ENCODE measurements at places on chromosomes 7 and 10. TPM values are rescaled to one million over a fixed set of nuclear protein-coding genes. Genes with fewer than 3 reads are reported as not detected.

The DDX50 gene
- polyA plus RNA-seq, result 37.0 TPM

GRCh38 chr7:36083626-36084380, 69.3 kb upstream of the EEPD1 start:
- H3K27ac ChIP-seq, result no peak overlapping the region
- H3K4me1 ChIP-seq, result peaks cover 13% of the 10 kb centered on the region
- no peak for DNase-seq

The GIMAP2 gene
- polyA plus RNA-seq, result 9.3 TPM

DNA sequence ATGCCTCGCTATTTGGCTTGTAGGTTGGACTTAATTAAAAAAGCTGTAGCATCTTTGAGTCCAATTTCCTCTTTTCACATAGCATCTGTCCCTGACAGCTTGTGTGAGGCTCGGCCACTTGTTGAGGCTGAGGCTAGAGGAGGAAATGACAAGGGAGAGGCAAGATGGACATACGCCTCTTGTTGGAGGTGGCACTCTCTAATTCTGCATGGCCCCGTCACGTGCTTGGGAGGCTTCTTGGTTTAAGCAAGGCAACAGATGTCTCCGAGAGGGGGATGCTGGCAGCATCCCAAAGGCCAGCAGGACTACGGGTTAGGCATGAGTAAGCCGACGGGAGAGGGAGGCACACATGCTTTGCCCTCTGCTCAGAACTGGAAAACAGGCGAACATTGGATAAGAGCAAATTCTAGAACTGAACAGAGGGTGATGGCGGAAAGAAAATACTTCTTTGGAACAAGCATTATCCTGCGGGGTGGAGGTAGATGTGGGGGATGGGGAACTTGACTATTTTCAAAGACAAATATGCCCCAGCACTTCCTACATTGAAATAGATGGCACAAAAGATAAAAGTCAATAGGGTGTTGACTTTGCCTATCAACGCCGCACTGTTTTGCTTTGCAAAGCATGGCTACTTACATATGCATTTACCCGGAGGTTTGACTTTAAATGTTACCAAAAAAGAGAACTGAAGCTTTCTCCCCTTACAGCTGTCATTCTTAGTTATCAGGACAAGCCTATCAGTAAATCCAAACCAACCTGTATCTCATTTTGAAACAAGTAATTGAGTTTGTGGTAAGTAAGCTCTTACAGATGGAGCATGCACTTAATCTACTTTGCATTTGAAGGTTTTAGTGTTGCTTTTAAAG, 94.8 kb downstream of the CHN2 start:
- H3K36me3 ChIP-seq, result no peaks in the 10 kb centered on the region
- no peak overlapping the region for H3K4me3 ChIP-seq
- DNase-seq, result no peak
- H3K4me1 ChIP-seq, result peaks cover 28% of the 10 kb centered on the region
- no peaks in the 10 kb centered on the region for H3K27me3 ChIP-seq

The C10orf67 gene
- polyA plus RNA-seq, result 0.27 TPM
